ENCODE measurements at places on chromosomes 7 and 10. TPM values are rescaled to one million over a fixed set of nuclear protein-coding genes. Genes with fewer than 3 reads are reported as not detected.

Gene ERVW-1
- not detected for total RNA-seq

Gene EGFR
- total RNA-seq = 26.6 TPM

Gene LLCFC1
- total RNA-seq = not detected

GRCh38 chr7:9283246-9283645 lies 849.8 kb downstream of the NXPH1 start:
- DNase-seq = no peak

- DNase-seq = no peak
These were observed 25.1 kb downstream of the DPY19L1 start for GRCh38 chr7:35012160-35012559.

- no peak for DNase-seq
These were observed 5.6 kb upstream of the POM121 start for GRCh38 chr7:72919256-72919775.

DNA sequence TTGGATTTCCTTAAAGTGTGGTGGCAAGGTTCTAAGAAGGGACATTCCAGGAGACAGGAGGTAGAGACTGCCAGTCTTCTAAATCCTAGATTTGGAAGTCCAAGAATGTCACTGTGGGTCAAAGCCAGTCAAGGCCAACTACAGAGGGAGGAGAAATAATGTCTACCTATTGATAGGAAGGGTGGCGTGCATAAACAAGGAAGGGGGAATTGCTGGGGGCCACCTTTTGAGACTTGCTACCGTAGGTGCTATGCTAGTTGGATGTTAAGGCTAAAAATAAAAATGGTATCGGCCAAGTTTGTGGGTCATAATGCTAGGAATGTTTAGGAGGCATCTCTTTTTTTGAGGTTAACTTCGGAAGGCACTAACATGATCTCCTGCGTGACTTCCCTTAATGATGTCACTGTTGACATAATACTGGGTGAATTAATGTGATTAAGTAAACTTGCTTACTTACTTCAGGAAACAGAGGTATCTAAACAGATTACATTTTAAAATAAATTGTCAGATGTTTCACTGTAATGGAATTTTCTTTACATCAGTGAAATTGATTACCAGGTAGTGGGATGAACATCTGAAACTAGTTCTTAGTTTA lies 4.8 kb downstream of the BTRC start:
- no peak for DNase-seq

DNA sequence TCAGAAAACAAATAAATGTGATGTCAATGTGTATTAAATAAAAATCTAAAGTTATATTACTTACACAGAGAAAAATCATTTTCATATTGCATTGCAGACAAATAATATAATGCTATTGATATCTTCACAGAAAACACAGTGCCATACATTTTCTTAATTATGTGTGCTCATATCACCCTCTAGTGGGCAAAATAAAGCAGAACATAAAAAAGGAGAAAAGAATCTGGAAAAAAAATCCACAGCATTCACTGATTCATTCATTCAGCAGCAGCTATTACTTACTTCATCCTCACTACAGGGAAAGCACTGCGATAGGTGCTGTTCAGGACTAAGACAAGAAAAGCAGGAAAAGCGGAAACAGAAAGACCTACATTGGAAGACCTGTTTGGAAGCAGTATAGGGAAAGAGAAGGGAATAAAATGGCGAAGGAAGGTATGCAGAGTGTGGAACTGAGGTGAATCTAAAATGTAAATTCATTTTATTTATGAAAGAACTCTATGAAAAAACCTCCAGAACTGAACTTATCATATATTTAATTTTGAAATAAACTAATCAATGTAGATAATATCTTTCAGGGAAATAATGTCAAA lies 73.2 kb downstream of the POT1 start:
- DNase-seq = no peak

DNA sequence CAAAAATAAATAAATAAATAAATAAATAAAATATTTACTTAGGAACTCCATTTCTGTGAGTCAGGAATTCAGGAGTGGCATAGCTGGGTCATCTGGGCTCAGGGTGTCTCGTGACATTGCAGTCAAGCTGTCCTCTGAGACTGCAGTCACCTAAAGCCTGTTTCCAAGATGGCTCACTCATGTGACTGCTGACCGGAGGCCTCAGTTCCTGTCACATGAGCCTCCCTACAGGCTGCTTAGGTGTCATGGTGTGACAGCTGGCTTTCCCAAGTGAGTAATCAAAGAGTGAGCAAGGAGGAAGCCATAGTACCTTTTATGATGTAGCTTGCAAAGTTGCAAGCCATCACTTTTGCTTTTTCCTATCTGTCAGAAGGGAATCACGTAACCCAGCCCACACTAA lies 128.6 kb upstream of the KCTD7 start:
- DNase-seq = no peak

- DNase-seq = no peak
These were observed 481.4 kb downstream of the GALNT17 start for GRCh38 chr7:71613313-71613712.

GRCh38 chr10:110636932-110637557 lies 7.1 kb upstream of the RBM20 start:
- DNase-seq = peak; percentile 64

GRCh38 chr10:55629793-55630490 lies 731.1 kb downstream of the ZWINT start:
- DNase-seq = peak; percentile 72

GRCh38 chr10:119341459-119342301 lies 134.3 kb downstream of the GRK5 start:
- DNase-seq = peak; percentile 77

Data from left cardiac atrium (tissue), 4 donors.